ENCODE measurements at places on chromosomes 5 and 9.
A peak's percentile ranks its signal among the peaks of the same experiment; 100 is the strongest.

- no peak for DNase-seq
These were observed 36.4 kb upstream of the GAS1 start for GRCh38 chr9:86983620-86984259.

DNA sequence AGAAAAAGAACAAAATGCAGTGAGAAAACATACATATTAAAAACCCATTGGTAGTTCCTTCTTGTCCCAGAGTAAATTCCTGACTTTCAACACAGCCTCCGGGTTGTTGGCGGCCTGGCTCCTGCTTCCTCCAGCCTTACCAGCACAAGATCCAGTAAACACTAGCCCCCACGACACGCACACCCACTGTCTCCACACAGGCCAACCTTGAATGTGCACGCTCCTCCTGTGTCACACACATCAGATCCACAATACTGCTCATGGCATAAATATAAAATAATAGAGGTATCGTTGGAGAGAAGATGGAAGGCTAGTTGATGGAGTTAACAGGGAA lies 2.5 kb upstream of the SLC31A2 start:
- DNase-seq, result no peak

- DNase-seq, result no peak
These were observed 17.2 kb upstream of the NINJ1 start for GRCh38 chr9:93151097-93151784.

GRCh38 chr5:2291146-2291840 lies 408.6 kb upstream of the IRX4 start:
- DNase-seq, result no peak

DNA sequence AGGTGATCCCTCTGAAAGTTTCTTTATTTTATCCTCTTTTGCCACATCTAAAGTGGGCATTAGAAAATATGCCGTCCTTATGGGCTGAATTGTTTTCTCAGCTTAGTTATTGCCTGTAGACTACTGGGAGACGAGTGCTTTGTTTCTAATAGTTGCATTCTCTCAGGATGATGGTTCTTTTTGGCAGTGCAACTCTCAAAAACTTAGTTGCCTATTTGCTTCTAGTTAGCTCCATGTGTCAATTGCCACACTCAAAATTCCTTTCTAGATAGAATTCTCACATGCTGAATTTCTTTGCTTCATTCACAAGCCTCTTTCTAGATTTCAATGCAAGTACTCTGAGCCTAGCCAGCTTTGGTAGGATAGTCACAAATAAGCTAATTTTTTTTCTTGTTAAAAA lies 155.5 kb downstream of the FGF10 start:
- DNase-seq, result no peak

DNA sequence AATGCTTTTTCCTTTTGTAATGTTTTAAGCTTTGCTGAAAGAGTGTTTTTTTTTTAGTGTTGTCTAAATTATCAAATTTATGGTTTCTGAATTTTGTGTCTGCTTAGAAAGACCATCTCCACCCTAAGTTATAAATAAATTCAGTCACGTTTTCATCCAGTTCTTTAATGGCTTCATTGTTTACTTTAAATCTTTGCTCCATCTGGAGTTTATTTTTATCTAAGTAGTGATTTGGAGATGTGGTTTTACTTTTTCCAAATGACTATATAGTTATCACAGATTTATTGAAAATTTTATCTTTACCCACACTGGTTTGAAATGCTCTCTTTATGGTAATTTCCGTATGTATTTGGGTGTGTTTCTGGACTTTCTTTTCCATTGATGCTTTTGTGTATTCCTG lies 577.2 kb upstream of the ZNF608 start:
- DNase-seq, result no peak

GRCh38 chr9:121598167-121598964 lies 53.1 kb upstream of the DAB2IP start:
- DNase-seq, result no peak

- no peak for DNase-seq
These were observed 49.0 kb upstream of the LRRC14B start for GRCh38 chr5:142246-142810.

DNA sequence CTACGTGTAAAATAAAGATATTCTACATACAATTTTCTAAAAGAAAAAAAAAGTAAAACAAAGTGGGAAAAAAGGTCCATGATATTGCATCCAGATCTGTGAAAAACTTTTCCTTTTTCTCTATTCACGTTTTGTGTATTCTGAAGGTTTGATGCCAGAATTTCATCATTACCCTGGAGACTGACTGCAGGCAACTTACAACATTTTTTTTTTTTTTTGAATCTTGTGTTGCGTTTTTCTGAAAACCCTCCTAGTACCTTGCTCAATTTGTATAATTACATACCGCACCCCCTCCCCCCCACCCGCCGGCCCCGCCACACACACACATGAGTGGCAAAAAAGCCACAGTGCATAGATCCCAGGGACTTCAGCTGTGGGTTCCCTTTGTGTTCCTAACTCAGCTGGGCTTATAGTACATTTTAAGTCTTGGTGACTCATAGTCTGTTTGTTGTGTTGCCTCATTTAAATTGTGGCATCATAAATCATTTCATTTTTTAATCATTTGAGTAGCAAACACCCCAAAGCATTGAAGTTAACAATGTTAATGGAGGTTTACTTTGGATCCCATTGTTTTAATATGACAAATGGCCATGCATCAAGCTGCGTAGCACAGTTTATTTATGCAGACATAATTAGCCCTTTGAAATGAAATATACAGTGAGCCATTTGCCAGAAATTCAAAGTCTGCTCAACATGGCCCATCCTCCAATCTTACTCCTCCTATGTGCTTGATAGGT lies 36.0 kb downstream of the PRDM6 start:
- DNase-seq, result no peak

- DNase-seq, result no peak
These were observed 111.8 kb downstream of the CAVIN4 start for GRCh38 chr9:100689635-100690034.

DNA sequence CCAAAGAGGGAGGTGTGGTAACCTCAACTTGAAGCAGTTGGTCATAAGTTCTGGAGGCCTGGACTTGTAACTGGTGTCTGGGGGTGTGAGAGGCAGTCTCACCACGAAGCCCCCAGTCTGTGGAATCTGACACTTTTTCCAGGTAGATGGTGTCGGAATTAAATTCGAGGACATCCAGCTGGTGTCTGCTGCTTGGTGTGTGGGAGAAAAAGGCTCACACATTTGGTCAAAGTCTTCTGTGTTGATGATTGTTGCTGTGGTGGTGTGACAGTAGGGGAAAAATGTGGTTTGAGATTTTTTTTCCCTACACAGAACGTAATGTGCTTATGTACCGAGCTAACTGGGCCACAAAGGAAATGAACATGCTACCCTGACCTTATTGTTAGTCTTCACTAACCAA lies 251.9 kb downstream of the MAT2B start:
- no peak for DNase-seq

- DNase-seq, result no peak
These were observed 807.7 kb downstream of the MTRR start for GRCh38 chr5:8676695-8677094.

- no peak for DNase-seq
These were observed 26.5 kb downstream of the MTAP start for GRCh38 chr9:21828853-21829410.

DNA sequence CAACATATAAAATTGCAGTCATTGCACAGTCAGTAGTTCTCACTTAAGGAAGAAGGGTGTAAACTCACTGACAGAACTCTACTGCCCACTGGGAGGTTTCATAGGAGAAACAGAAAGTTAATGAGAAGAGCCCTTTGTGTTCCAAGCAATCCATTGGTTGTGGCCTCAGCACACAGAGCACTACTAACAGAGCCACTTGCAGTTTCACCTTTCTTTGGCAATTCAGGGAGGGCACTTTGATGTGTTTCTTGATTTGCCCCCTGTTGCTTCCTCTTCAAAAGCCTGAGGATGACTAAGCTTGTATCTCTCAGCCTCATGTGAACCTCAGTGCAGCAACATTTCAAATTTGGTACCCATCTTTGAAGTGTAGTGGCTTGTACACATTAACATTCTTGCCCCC lies 409.4 kb downstream of the DMRTA1 start:
- no peak for DNase-seq

DNA sequence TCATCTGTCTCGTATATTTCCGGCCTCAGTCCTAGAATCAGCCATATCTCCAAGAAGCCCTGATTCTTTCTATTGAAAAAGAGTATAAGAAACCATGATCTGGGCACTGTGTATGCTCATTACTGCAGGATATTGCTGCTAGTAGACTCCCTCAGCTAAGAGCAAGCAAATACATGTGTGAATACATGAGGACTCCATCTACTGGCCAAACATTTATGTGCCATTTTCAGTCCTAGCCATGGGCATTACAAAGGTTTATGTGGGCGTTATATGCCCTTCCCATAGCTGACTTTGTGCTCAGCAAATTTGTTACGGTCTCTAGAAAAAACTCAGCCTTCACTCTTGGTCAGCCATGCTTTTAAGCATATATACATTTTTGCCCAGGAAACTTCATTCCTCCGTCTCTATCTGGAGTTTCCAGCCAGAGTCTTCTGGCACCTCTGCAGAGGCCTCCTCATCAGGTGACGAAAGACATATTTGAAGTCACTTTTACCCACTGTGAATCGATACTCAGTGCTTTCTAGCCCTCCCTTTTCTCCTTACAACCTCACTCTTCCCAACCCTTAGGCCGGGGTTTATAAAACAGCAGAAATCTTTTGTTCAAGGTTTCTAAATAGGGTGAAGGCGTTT lies 1495.6 kb upstream of the CDH6 start:
- DNase-seq, result no peak

DNA sequence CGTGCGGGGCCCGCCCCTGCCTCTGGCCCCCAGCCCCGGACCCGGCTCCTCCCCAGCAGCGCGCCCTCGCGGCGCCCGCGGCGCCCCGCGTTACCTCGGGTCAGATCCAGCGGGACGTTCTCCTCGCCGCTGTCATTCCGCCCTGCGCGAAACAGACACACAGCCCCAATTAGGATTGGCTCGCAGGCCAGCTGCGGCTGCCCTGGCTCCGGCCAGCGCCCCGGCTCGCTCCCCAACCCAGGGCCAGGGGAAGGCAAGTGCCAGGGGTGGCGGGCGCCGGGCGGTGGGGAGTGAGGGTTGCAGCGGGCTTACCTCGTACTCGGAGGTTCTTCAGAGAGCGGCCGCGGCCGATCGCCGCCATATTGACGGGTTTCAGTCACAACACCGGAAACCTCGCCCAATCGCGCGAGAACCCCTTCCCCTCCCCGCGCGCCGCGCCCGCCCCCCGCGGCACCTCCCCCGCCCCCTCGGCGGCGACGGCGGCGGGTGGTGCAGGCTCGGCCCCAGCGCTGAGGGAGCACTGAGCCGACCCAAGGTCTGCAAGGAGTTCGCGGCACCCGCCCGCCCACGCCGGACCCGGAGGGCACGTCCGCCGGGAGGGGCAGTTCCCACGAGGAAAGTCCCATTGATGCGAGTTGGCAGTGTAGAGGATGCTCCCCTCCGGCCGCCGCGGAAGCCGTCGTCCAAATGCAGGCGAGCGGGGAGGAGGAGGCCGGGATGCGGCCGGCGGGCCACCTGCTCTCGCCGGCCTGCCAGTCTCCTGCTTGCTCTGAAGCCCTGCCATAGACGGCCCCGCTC lies at the start of gene RICTOR:
TSS of gene RICTOR (minus strand) at position 383 of the 798 bp plus-strand sequence. CDS start at position 361, 22 bp downstream.
- peak; percentile 92 for DNase-seq

Measured in activated T-cell treated with anti-CD3 and anti-CD28 coated beads for 48 hours (primary cell).